ENCODE measurements at places on chromosomes 13 and 19.

- peak; percentile 38 for DNase-seq
These were observed 18.3 kb downstream of the PABPC3 start for GRCh38 chr13:25114220-25114619.

DNA sequence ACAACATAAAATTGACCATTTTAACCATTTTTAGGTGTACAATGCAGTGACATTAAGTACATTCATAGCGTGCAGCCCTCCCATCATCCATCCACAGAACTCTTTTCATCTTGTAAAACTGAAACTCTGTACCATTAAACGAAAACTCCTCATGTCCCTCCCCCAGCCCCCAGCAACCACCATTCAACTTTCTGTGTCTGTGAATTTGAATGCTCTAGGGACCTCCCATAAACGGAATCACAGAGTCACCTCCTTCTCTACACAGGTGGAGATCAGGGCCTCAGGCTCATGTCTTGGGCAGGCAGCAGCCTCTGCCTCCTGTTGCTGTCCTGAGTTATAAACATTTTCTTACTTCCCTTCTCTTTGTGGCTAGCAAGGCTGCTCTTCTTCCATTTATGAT, 7.3 kb upstream of the CCNE1 start:
- no peak for DNase-seq

DNA sequence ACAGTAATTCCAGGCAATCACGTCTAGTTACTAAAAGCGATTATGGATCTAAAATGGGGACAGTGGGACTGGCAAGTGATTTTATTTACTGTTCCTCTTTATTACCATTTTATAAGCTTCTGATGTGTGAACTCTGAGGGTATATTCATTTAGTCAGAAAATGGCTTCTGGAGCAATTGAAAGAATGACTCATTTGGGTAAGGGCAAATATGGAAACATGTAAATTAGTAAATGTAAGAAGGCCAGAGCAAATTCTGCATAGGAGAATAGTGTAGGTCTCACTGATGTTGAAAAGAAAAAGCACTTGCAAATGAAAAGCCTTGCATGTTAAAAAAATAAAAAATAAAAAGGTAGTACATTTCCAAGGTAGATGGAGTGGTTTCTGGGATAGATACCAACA, 262.2 kb downstream of the KLF5 start:
- DNase-seq = no peak

DNA sequence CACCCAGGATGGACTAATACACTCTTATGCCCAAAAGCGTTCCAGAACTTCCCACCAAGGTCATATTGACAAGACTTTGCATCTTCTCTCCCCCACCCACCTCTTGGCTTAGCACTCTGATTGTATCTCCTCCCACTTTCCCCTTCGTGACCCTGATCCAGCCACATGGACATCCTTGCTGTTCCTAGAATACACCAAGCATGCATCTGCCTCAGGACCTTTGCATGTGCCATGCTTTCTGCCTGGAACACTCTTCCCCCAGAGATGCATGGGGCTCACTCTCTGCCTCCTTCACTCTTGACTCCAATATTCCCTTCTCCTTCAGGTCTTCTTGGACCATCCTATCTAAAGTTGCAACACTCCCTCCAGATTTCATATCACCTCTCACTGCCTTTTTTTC, 16.2 kb upstream of the LAIR1 start:
- DNase-seq = no peak

DNA sequence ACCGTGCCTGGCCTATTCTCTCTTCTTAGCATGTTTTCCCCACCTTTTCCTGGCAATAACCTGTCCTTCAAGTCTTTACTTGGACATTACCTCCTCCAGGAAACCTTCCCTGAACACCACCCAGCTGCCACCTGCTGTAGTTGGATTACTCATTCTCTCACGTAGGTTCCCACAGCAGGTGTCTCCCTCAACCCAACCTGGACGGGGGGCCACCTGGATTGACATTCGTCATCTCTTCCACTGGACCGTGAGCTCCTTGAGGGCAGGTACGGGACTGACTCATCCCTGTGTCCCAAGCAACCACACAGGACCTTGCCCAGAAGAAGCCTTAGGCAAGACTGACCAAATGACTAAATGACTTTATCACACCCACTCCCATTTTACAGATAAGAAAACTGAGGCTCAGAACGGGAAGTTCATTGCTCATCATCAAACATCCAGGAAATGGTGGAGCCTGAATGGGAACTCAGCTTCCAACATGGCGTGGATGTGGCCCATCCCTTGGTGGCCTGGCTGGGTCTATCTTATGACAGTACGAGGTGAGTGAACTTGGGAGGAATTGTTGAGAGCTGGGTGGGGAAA, 3.5 kb upstream of the KLK6 start:
- DNase-seq = no peak

- DNase-seq = no peak
These were observed 390.3 kb downstream of the TBC1D4 start for GRCh38 chr13:75091718-75092117.

Data from H54 (cell line).